ENCODE measurements at places on chromosomes 1 and 21. TPM values are rescaled to one million over a fixed set of nuclear protein-coding genes. Genes with fewer than 3 reads are reported as not detected.
A peak's percentile ranks its signal among the peaks of the same experiment; 100 is the strongest.

CELA2A gene
- total RNA-seq, result not detected

FHAD1 gene
- 0.54 TPM for total RNA-seq

CAMSAP2 gene
- 41.1 TPM for total RNA-seq

OR2T2 gene
- total RNA-seq, result not detected

AKT3 gene
- total RNA-seq, result 51.7 TPM

PLCH2 gene
- total RNA-seq, result 1.1 TPM

GJA5 gene
- 3.6 TPM for total RNA-seq

PADI2 gene
- total RNA-seq, result 0.33 TPM

CCDC185 gene
- not detected for total RNA-seq

CYP4A22 gene
- not detected for total RNA-seq

GRCh38 chr1:18072066-18072465 is 35.5 kb upstream of the IGSF21 start:
- no peak overlapping the region for H3K4me3 ChIP-seq
- no peak overlapping the region for H3K27ac ChIP-seq
- H3K4me1 ChIP-seq, result no peaks in the 10 kb centered on the region
- no peak for DNase-seq
- H3K27me3 ChIP-seq, result no peaks in the 10 kb centered on the region

- no peak overlapping the region for H3K4me3 ChIP-seq
- H3K4me1 ChIP-seq, result no peaks in the 10 kb centered on the region
- DNase-seq, result no peak
- no peaks in the 10 kb centered on the region for H3K27me3 ChIP-seq
- H3K27ac ChIP-seq, result no peak overlapping the region
These were observed 85.2 kb downstream of the HLCS start for GRCh38 chr21:36881228-36881627.

GRCh38 chr1:234573711-234574299 is 36.2 kb downstream of the IRF2BP2 start:
- H3K27me3 ChIP-seq, result no peaks in the 10 kb centered on the region
- H3K36me3 ChIP-seq, result no peaks in the 10 kb centered on the region
- no peak overlapping the region for H3K4me3 ChIP-seq
- no peak for DNase-seq
- H3K4me1 ChIP-seq, result no peaks in the 10 kb centered on the region

DNA sequence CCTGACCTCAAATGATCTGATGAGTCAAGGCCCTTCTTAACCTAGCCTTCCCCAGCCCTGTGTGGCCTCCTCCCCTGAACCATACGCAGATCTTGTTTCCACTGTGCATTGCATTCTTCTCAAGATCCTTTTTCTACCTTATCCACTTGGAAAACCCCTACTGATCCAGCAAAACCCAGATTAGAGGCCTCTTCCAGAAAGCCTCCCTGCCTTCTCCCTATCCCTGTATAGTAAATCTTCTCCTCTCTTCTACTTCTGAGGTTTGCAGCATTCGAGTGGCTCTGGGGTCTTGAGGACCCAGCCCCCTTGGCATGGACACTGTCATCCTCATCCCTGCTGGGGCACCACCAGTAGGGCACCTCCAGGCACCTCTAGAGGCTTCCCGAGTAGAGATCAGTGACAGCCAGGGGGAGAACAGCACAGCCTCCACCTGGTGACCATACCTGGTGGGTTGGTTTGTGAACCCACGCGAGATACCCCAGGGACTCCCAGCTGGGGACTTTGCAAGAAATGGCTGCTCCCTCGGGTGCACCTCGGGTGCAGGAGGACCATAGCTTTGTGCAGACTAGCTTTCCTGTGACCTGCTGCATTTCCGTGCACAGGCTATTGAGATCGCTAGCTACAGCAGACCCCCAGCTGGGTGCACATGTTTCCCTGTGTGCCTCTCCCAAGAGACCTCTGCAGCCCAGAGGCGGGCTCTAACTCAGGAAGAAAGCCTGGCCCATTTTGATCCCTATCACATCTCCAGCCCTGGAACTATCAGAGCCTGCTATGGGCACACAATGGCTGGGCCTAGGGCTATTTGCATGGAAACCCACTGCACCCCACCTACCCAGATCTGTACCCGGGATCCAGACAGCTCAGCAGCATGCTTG is 34.2 kb downstream of the MATN1 start:
- DNase-seq, result no peak
- no peak overlapping the region for H3K4me3 ChIP-seq
- H3K27ac ChIP-seq, result no peak overlapping the region
- no peaks in the 10 kb centered on the region for H3K36me3 ChIP-seq

DNA sequence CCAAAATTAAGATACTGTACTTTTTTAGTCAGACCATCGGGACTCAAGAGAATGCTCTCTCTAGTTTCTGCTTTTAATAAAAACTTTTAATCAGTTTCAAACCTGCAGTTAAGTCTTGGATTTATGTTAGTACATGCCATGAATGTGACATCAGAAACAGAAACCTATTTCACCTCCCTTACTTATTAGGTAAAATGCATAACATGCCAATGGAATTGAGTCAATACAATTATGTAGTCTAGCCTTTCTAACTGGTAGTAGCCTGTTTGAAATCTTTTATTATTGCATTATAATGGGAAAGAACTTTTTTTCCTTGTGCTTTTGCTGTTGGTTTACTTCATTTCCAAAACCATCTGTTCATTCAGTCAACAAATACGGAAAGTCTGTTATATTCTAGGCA is 4.8 kb downstream of the PHACTR4 start:
- no peak overlapping the region for H3K4me3 ChIP-seq
- no peak overlapping the region for H3K27ac ChIP-seq
- H3K36me3 ChIP-seq, result no peaks in the 10 kb centered on the region
- H3K27me3 ChIP-seq, result no peaks in the 10 kb centered on the region

GRCh38 chr1:53505401-53505800 is 46.2 kb downstream of the DMRTB1 start:
- no peaks in the 10 kb centered on the region for H3K36me3 ChIP-seq
- no peaks in the 10 kb centered on the region for H3K27me3 ChIP-seq
- no peak overlapping the region for H3K4me3 ChIP-seq
- no peak overlapping the region for H3K27ac ChIP-seq
- DNase-seq, result peak; percentile 42

- H3K4me3 ChIP-seq, result no peak overlapping the region
- no peak overlapping the region for H3K27ac ChIP-seq
- no peak for DNase-seq
- no peaks in the 10 kb centered on the region for H3K4me1 ChIP-seq
- H3K36me3 ChIP-seq, result no peaks in the 10 kb centered on the region
- no peaks in the 10 kb centered on the region for H3K27me3 ChIP-seq
These were observed 249.0 kb downstream of the SETD4 start for GRCh38 chr21:35811191-35811806.

GRCh38 chr1:204583909-204584632 is 67.9 kb downstream of the MDM4 start:
- peaks cover 3% of the 10 kb centered on the region for H3K4me1 ChIP-seq
- no peaks in the 10 kb centered on the region for H3K27me3 ChIP-seq
- H3K36me3 ChIP-seq, result no peaks in the 10 kb centered on the region
- H3K27ac ChIP-seq, result no peak overlapping the region

- H3K4me1 ChIP-seq, result no peaks in the 10 kb centered on the region
- H3K27ac ChIP-seq, result no peak overlapping the region
- no peaks in the 10 kb centered on the region for H3K27me3 ChIP-seq
- H3K36me3 ChIP-seq, result no peaks in the 10 kb centered on the region
- H3K4me3 ChIP-seq, result no peak overlapping the region
These were observed 181.4 kb downstream of the ZP4 start for GRCh38 chr1:237709355-237709754.

- H3K27me3 ChIP-seq, result no peaks in the 10 kb centered on the region
- no peak for DNase-seq
- H3K36me3 ChIP-seq, result no peaks in the 10 kb centered on the region
- H3K27ac ChIP-seq, result no peak overlapping the region
These were observed 223.1 kb upstream of the IRF2BP2 start for GRCh38 chr1:234833118-234833517.

- no peak overlapping the region for H3K4me3 ChIP-seq
- no peak overlapping the region for H3K27ac ChIP-seq
- no peaks in the 10 kb centered on the region for H3K4me1 ChIP-seq
These were observed 25.5 kb upstream of the ITPKB start for GRCh38 chr1:226764533-226764932.

DNA sequence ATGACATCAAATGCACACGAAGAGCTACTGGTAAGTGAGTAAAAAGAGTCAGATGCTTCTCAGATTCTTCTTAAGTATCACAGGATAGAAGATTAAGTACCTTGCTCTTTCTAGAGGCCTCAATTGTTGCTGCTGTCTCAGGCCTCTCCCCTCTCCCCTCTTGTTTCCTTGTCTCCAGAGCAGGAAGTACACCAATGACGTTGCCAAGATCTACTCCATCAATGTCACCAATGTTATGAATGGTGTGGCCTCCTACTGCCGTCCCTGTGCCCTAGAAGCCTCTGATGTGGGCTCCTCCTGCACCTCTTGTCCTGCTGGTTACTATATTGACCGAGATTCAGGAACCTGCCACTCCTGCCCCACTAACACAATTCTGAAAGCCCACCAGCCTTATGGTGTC is 21.3 kb upstream of the SARS1 start:
- no peaks in the 10 kb centered on the region for H3K27me3 ChIP-seq
- H3K4me3 ChIP-seq, result no peak overlapping the region
- DNase-seq, result no peak
- no peaks in the 10 kb centered on the region for H3K36me3 ChIP-seq
- H3K27ac ChIP-seq, result no peak overlapping the region

DNA sequence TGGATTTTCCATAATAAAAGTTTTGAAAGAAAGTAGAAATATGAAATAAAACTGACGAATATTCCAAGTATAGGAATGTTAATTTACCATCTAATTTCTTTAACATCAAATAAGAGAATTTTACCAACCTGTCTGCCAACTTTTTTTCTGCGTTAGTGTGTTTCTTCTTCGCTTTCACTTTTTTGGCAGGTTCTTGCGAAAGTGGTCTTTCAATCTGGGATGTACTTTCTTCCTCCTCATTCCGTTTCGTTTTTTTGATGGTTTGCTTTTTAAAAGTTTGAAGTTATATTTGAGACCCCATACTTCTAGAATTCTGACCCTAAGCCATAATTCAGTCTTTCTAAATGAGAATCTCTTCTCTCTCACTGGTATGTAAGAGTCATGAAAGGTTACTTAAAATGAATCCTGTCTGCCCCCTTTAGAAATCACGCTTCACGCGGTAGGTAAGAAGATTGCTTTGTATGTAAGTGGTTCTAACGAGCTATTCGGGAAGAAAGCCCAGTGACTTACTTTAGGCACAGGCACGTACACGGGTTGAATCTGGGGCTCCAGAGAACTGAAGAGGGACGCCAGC is 580 bp downstream of the RBM34 start:
- peak overlapping the region; percentile 43 for H3K4me3 ChIP-seq
- peak overlapping the region; percentile 84 for H3K27ac ChIP-seq
- H3K4me1 ChIP-seq, result peaks cover 13% of the 10 kb centered on the region
- H3K36me3 ChIP-seq, result peaks cover 7% of the 10 kb centered on the region
- no peaks in the 10 kb centered on the region for H3K27me3 ChIP-seq

- no peaks in the 10 kb centered on the region for H3K36me3 ChIP-seq
- no peaks in the 10 kb centered on the region for H3K4me1 ChIP-seq
- DNase-seq, result no peak
- no peaks in the 10 kb centered on the region for H3K27me3 ChIP-seq
These were observed 73.2 kb upstream of the CNIH3 start for GRCh38 chr1:224542783-224543440.

DNA sequence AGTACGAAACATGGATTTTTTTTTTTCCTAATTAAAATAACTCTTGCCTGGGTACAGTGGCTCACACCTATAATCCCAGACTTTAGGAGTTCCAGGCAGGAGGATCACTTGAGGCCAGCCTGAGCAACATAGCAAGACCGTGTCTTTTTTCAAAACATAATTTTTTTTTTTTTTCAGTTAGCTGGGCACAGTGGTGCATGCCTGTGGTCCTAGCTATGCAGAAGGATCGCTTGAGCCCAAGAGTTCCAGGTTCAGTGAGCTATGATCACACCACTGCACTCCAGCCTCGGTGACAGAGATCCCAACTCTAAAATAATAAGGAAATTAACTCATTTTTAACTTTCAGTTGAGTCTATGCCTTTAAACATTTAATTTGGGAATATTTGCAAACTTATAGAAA is 170.1 kb downstream of the NEK7 start:
- H3K4me3 ChIP-seq, result no peak overlapping the region
- no peak overlapping the region for H3K27ac ChIP-seq
- DNase-seq, result no peak
- H3K36me3 ChIP-seq, result no peaks in the 10 kb centered on the region
- H3K4me1 ChIP-seq, result no peaks in the 10 kb centered on the region
- no peaks in the 10 kb centered on the region for H3K27me3 ChIP-seq

DNA sequence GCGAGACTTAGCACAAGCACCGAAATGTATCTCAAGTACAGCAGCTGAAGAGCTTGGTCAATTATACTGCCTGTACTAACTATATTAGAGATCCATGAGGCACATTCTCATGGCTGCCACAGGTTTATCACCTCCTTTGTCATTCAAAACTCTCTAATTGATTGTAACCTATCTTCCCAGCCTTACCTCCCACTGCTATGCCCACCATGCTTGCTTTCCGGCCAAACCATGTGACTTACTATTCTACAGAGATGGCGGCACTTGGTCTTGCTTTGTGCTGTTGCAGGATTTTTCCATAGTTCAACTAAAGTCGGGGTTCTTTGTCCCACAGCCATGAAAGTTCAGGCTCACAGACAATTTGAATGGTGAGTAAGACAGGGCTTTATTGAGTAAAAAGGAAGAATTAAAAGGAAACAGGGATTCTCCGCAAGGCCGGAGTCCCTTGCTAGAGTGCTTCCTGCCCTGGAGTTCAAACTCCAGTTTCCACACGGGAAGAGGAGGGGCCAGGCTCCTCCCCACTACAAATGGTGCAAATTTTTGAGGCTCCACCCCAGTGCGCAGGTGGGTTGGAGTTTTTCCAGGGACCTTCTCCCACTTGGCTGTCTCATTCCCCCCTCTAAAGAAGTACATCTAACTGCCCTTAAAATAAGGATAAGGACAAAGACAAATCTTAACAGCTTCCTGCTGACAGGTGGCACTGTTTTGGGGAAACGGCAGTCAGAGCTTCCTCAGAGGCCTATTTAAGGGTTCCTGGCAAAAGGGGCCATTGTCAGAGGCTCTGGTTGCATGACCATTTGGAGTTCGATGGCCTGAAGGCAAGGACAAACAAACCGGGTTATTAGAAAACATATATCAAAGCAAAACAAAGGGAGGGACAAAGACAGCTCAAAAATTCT is 28.7 kb downstream of the FMO2 start:
- H3K4me3 ChIP-seq, result no peak overlapping the region
- no peaks in the 10 kb centered on the region for H3K27me3 ChIP-seq

GRCh38 chr1:104467590-104467989 is 717.9 kb downstream of the AMY1C start:
- no peak overlapping the region for H3K4me3 ChIP-seq
- DNase-seq, result no peak
- no peaks in the 10 kb centered on the region for H3K36me3 ChIP-seq
- no peak overlapping the region for H3K27ac ChIP-seq
- no peaks in the 10 kb centered on the region for H3K4me1 ChIP-seq
